ENCODE measurements at places on chromosomes 1 and 21. TPM values are rescaled to one million over a fixed set of nuclear protein-coding genes. Genes with fewer than 3 reads are reported as not detected.

GRCh38 chr1:25675729-25676476 is 59.3 kb downstream of the MAN1C1 start:
- no peak for DNase-seq
- H3K27ac ChIP-seq: no peak overlapping the region
- no peaks in the 10 kb centered on the region for H3K36me3 ChIP-seq
- no peaks in the 10 kb centered on the region for H3K27me3 ChIP-seq

- H3K4me3 ChIP-seq: no peak overlapping the region
- DNase-seq: no peak
- H3K36me3 ChIP-seq: no peaks in the 10 kb centered on the region
- H3K4me1 ChIP-seq: peaks cover 18% of the 10 kb centered on the region
Measured at GRCh38 chr1:169797281-169797680, 2.6 kb upstream of the METTL18 start.

DNA sequence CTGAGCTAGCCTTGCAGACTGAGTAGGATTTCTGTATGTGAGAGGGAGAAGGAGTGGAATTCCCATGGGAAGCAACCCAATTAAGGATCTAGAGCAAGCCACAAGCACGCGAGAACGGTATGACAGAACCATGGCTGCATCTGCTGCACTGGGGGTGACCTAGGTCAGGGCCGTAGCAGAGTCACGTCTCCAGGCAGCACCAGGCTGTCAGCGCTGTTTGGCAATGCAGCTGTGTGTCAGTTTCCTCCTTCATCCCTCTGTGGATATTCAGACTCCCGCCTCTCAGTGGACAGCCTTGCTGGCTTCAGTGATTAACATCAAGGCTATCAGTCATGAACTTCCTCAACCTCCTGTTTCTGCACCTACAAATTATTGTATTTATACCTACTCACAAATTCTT is 118.1 kb upstream of the PPP2R5A start:
- DNase-seq: no peak
- H3K27ac ChIP-seq: peak overlapping the region; percentile 53
- H3K4me1 ChIP-seq: peaks cover 24% of the 10 kb centered on the region
- no peaks in the 10 kb centered on the region for H3K27me3 ChIP-seq

GRCh38 chr1:162029157-162029556 is 5.5 kb upstream of the OLFML2B start:
- no peaks in the 10 kb centered on the region for H3K36me3 ChIP-seq
- no peak overlapping the region for H3K4me3 ChIP-seq
- peaks cover 10% of the 10 kb centered on the region for H3K4me1 ChIP-seq
- H3K27ac ChIP-seq: no peak overlapping the region
- peaks cover 22% of the 10 kb centered on the region for H3K27me3 ChIP-seq
- DNase-seq: no peak

GRCh38 chr1:72100771-72101170 is 181.6 kb downstream of the NEGR1 start:
- DNase-seq: no peak
- H3K27me3 ChIP-seq: no peaks in the 10 kb centered on the region
- no peak overlapping the region for H3K4me3 ChIP-seq
- H3K4me1 ChIP-seq: no peaks in the 10 kb centered on the region
- H3K36me3 ChIP-seq: no peaks in the 10 kb centered on the region

The LRRIQ3 gene
- total RNA-seq: 0.65 TPM

The LRRC40 gene
- 10.5 TPM for total RNA-seq

The CD247 gene
- 8.7 TPM for total RNA-seq
